ENCODE measurements at places on chromosomes 6 and 20. TPM values are rescaled to one million over a fixed set of nuclear protein-coding genes. Genes with fewer than 3 reads are reported as not detected.

Gene TGM3
- not detected for total RNA-seq

Gene POU5F1
- total RNA-seq, result 0.34 TPM

Gene RIN2
- 60.5 TPM for total RNA-seq

DNA sequence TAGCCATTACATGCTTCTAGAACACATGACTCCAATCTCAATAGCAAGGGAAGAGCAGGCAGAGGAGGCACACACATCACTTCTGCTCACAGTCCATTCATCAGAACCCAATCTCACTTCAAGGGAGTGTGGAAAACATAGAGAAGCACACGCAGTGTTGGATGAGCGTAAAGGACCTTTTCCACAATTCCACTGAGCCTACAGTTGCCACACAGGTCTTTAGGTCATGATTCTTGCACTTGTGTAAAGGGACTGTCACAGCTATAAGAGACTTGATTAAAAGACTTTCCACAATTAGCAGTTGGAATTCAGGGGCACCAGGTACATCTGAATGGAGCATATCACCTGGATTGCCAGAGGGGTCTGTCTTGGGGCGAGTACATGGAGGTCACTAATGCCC is 86.2 kb downstream of the TBC1D7 start:
- no peak for DNase-seq

DNA sequence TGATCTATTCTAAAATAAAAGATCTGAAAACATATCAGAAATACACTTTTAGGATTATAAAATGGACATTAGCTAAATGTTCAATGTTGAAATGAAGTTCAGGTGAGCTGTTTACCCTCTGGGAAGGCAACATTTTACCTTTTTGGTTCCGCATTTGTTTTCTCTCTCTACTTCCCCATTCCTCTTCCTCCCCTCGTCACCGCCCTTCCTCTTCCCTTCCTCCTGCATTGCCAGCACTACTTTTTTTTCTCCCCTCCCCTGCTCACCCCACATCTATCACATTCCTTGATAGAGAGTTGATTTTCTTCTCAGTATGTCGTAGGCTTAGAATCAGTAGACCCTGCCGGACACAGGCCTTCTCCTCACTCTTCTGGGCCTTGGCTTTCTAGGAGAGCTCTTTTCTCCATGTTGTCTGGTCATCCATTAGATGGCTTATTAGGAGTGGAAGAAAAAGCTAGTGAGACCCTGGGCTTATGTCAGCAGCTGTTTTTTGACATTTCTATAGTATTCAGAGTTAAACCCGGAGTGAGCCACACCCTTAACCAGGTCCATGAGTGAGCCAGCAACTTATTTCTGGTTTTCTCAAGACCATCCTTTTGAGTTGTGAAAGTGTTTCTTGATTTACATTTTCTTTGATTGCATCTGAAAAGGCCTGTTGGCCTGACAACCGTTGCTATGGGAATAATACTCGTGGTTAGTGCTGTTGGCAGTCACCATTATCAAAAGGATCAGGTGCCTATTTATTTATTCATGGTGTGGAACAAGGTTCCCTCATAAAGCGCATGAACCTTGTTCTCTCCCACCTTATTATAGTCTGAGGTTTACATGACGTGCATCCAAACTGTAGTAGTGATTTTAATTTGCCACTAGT is 90.9 kb downstream of the DTD1 start:
- no peak for DNase-seq

- no peak for DNase-seq
These were observed 200.2 kb downstream of the CENPW start for GRCh38 chr6:126540161-126540560.

DNA sequence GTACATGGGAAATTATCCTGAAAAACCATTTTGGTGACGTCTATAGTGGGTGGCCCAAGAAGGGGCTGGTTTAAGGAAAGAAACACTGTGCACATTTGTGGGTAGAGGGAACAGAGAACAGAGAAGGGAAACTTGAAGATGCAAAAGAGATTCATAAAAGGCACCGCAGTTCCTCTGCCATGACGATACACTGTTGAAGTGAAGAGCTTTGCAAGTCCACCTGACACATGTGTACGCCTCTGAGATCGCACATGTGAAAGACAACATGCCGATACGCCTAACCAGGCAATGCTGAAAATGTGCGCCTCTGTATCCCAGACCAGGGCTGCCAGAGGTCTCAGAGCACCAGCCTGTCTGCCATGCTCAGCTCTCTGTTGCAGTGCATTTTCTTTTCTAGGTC is 180.9 kb downstream of the KIF16B start:
- DNase-seq, result no peak

- DNase-seq, result no peak
These were observed 154.8 kb upstream of the RAB32 start for GRCh38 chr6:146388736-146389364.

DNA sequence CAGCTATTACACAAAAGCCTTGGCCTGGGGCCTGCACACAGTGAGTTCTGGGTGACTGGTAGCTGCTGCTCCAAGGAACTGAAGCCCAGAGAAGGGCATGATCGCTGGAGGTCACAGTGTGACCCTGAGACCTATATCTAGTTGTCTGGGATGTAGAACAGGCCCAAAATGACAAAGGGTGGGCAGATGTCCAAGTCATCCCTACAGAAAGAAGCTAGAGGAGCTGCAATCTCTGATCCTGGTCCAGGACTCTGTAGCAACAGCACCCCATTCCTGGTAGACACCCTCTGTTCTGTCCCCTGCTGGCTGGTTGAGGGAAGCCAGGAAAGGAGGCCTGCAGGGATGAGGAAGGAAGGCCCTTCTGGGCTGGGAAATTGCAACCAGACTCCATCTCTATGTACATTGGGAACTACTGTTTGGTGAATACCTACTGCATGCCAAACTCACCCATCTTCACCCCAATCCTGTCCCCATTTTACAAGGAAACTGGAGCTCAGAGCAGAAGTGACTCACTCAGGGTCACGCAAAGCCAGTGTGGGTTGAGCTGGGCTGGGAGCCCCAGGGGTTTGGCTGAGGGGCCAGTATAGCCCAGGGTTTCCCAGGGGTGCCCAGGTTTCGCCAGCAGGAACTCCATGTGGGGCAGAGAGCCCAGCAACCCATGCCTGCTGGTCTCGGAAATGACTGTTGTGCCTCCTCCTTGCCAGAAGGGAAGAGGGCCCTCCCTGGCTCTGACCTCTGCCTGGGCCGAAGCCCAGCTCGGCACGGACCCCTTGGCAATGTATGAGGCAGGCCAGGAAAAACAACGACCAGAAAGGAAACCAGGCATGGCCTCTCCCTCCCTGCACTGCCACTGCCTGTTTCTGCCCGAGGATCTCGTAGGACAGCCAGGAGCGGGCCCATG is 44.9 kb upstream of the TLDC2 start:
- DNase-seq, result peak; percentile 82

DNA sequence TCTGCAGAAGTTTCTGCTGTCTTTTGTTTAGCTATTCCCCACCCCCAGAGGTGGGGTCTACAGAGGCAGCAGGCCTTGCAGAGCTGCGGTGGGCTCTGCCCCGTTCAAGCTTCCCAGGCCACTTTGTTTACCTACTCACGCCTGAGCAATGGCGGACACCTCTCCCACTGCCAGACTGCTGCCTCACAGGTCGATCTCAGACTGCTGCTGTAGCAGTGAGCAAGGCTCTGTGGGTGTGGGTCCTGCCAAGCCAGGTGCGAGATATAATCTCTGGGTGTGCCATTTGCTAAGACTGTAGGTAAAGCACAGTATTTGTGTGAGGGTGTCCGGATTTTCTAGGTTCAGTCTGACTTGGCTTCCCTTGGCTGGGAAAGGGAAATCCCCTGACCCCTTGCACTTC is 23.6 kb upstream of the ZNF337 start:
- no peak for DNase-seq

DNA sequence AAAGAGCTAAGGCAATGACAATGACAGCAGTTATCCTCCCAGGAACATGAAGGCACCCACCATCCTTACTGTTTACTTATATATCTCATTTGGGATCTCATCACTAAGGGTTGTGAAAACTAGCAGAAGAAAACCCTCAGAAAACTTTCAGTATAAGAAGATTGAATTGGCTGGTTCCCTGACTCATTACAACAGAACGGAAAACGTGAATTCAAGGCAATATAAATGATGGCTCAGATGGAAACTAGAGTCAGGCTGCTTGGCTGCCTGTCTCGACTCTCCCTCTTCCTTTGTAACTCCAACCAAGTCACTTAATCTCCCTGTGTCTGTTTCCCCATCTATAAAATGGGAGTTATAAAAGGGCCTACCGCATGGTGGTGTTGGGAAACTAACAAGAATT is 387.1 kb upstream of the JARID2 start:
- no peak for DNase-seq

All from heart right ventricle (tissue), 16 donors.